Ascending aorta (tissue), 2 donors: ENCODE measurements at places on chromosomes 11 and 22.

DNA sequence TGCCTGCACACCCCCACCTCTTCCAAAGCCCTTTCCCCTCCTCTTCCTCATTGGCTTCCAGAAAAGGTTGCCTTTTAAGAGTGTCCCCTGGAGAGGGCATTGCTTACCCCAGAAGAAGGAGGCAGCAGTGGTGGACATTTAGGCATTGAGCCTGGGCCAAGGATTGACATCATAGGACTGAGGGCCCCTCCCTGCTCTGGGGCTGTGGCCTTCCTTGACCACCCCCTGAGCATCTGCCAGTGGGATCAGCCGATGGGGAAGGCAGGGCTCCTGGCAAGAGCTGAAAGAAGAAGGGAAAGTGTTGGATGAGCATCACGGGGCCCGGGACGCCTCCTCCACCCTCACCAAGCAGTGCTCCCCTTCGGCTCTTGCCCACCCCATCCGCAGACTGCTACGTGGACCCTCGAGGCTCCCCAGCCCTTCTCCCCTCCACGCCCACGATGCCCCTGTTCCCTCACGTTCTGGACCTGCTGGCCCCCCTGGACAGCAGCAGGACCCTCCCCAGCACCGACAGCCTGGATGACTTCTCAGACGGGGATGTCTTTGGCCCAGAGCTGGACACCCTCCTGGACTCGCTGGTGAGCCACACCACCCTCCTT is 37.4 kb downstream of the ZC3H7B start:
- peaks cover 53% of the 10 kb centered on the region for H3K36me3 ChIP-seq
- no peak overlapping the region for H3K27ac ChIP-seq
- DNase-seq, result no peak
- no peak overlapping the region for H3K4me3 ChIP-seq

DNA sequence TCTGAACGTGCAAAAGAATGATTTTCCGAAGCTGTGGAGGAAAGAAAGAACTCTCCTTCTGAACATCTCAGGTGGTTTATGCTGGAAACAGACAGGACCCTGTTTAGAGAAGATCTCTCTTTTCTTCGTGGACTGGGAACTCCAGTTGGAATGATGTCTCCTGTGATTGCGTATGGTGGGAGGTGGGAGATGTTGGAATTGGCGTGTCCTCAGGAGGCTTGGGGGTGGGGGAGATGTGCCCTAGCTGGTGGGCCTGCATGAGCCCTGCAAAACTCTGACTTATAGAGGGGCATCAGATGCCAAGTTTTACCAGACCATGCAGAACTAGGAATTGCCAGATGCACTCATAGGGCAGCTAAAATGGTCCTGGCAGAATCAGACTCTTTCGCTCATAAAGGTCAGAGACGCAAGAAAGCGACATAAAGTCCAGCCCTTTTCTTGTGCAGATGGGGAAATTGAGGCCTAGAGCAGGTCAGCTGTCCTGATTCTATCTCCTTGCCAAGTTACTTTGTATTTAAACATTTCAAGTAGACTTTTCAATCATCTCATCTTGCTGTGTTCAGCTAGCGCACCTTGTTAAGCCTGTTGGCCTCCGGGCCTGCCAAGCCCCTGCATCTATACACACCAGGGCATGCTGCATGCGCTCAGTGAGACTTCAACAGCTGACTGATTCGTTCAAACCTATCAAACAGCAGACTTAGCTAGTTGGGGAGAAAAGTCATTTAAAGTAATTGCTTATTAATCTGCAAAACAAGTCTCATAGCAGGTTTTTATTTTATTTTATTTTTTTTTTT is 34.2 kb upstream of the EHF start:
- H3K36me3 ChIP-seq, result no peaks in the 10 kb centered on the region
- H3K4me3 ChIP-seq, result no peak overlapping the region
- no peak for DNase-seq
- H3K27me3 ChIP-seq, result no peaks in the 10 kb centered on the region

- no peak for DNase-seq
- H3K27me3 ChIP-seq, result no peaks in the 10 kb centered on the region
- H3K4me3 ChIP-seq, result no peak overlapping the region
- H3K27ac ChIP-seq, result no peak overlapping the region
Measured at GRCh38 chr11:92409355-92409754, 184.7 kb downstream of the FAT3 start.

GRCh38 chr11:45391168-45391850 is 105.2 kb upstream of the SYT13 start:
- H3K4me3 ChIP-seq, result no peak overlapping the region
- no peak overlapping the region for H3K27ac ChIP-seq
- H3K36me3 ChIP-seq, result no peaks in the 10 kb centered on the region
- H3K27me3 ChIP-seq, result no peaks in the 10 kb centered on the region
